ENCODE measurements at places on chromosomes 13 and 19.
A peak's percentile ranks its signal among the peaks of the same experiment; 100 is the strongest.

DNA sequence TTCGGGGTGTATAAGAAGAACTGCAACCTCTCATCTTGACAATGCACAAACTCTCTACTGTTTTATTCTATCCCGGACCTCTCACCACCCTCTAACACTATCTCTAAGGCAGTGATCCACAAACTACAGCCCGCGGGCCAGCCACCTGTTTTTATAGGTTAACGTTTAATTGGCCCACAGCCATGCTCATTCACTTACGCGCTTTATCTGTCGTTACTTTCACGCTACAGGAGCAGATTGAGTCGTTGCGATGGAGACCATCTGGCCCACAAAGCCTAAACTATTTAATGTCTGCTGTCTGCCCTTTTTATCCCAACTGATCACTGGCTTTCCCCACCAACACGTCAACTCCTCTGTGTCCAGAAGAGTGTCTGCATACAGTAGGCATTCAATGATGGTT is 158.9 kb downstream of the CACNA1A start:
- DNase-seq: no peak

- peak; percentile 12 for DNase-seq
These were observed 22.7 kb downstream of the BTBD2 start for GRCh38 chr19:1992759-1993260.

- no peak for DNase-seq
These were observed 208.0 kb downstream of the DLEU7 start for GRCh38 chr13:50635504-50635903.

DNA sequence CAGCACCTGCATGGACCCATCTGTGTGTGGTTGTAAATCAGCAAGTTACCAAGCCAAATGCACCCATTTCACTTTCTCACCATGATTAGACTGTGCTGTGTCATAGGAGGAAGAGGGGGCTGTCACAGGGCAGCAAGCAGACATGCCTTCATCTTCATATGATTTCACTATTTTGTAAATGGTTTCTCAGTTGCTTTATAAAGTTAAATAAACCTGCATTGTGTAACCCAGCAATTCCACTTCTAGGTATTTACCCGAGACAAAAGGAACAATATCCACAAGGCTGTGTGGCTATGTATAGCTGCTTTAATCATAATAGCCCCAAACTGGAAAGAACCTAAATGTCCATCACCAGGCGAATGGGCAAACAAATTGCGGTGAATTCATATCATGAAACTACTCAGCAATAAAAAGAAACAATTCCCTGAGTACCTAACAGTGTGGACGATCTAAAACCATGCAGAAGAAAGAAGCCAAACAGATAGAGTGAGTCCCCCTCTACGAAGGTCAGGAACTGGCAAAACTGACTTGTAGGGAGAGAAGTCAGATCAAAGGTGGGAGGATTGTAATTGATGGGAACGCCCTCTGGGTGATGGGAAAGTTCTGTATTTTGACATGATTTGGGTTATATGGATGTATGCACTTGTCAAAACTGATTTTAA is 185.4 kb downstream of the COL4A1 start:
- DNase-seq: no peak

All from activated CD4-positive, alpha-beta T cell treated with anti-CD3 and anti-CD28 coated beads, Interleukin-2, amount 10 ng/mL, durations not matched to agents 7 days and 5 days (primary cell).